ENCODE measurements at places on chromosomes 1 and 21.

DNA sequence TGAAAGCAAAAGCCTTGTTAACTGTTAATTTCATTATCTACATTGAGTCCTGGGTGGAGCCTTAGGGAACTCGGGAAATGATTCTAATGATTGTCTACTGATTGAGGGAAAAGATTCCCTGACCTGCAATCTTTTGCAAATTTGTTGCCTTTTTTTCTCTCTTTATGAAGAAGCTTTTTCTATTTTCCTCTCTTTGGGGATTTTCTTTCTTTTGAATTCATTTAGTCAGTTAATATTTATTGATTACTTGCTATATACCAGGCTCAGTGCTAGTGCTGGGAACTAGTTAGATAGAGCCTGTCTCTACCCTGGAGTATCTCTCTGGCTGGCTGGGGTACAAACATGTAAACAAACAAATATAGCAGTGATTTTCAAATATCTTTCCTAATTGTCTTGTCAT lies 71.2 kb upstream of the CACYBP start:
- no peak for DNase-seq

DNA sequence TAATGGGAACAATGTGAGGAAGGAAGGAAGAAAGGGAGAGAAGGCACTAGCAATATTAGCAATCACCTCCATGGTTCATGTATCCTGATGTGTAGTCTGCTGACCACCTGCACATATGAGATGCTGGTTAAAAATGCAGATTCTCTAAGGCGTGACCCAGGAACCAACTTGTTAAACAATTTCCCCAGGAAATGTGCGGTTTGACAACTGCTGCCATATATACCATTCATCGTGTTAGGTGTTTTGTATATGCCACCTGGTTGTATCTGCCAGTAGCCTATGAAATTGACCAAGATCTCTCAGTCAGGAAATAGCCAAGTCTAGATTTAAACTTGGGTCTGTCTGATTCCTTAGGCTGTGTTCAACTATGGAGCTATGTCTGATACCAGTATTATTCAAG lies 4.1 kb downstream of the SEMA4A start:
- DNase-seq: no peak

- DNase-seq: no peak
Measured at GRCh38 chr1:64396817-64397216, 73.1 kb upstream of the CACHD1 start.

DNA sequence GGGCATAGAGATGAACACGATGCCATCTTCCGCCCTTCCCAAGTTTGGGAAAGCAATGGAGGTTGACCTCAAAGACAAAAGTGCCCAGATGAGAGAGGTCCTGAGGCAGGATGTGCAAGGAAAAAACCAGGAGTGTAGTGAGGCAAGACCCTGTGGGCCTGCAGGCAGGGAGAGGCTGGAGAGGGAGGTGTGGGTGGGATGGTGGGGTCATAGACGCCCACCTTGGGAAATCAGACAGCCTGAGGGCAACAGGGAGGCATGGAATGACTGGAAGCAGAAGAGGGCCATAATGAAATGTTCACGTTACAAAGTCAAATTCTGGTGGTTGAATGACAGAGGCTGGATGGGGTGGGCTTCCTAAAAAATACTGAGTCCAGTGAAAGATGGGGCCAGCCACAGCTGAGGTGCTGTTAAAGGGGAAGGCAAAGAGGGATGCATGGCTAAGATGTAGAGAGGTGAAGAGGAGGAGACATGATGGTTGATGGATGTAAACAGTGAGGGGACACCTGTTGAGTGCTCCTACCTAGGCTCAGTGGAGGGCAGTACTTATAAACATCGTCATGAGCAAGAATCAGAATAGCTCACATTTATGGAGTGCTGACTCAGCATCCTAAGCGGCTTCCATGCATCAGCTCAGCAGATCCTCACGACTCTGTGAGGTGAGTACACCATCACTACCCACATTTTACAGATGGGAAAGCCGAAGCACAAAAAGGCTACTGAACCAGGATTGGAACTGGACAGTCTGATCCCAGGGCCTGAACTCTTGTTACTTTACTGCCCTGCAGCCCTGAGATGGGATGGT lies 42.0 kb downstream of the GRIK3 start:
- DNase-seq: no peak

- DNase-seq: no peak
Measured at GRCh38 chr1:235213752-235214151, 52.7 kb upstream of the RBM34 start.

DNA sequence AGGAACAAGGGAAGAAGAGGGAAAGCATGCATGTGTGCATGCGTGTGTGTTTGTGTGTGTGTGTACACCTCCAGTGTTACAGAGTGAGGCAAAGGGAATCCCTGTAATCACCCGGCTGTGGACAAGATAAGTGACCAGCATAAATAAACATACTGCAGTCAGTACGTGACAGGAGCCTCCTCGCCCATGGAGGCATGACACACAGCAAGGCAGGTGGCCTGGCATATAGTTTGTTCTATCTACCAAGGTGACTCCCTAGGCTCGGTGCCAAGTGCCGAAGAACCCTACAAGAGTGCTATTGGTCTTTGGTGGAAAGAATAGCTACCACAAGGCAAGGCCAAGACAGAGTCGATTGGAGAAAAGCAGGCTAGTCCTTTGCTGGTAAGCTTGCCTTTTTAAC lies 31.7 kb upstream of the HEATR1 start:
- DNase-seq: no peak

- DNase-seq: no peak
Measured at GRCh38 chr1:47930210-47930840, 66.9 kb downstream of the TRABD2B start.

DNA sequence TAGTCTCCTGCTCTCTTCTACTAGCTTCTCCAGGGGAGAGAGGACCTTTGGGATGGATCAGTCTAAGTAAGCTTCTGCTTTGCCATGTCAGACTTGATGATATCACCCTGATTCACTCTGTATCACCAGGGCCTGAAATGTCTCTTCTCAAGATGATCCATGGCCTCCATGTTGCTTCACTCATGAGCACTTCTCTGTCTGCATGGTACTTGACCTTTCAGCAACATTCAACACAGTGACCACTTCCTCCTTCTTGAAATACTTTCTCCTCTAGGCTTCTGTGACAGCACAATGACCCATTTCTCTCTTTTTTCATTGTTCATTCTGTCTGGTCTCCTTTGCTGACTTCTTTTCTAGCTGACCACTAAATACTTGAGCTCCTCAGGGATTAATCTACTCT lies 35.3 kb upstream of the NGF start:
- no peak for DNase-seq

DNA sequence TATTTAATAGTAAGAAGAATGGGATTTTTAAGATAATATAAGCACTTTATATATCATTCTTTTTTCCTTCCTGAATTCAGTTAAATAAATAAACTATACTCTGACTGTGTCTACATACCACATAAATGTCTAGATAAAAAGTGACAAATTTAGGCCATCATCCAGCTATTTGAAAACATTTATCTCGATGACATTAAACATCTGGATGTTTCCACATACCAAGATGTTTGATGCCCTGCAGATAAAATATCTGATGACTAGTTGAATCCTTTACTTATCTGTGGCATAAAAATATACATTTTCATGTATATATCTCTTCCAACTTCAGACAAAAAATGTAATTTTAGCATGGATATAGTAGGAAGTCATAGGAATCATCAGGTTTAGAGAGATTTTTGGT lies 348.3 kb downstream of the DPYD start:
- no peak for DNase-seq

DNA sequence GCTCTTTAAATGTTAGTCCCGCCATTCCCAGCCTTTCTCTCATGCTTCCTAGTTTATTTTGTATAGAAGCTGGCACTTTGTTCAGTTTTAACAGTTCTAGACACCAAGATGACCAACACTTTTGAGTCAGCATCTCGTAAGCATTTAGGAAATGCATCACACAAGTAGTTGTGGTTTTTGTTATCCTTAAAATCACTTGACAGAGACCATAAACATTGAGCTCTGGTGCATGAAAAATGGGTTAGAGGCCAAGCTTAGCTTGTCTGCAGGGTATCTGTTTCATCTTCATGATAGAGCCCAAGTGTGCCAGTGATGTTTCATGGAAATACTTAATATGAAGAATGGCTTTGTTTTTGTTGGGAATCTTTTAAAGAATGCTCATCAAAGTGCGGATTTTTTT lies 159.7 kb downstream of the DISP1 start:
- DNase-seq: no peak

- no peak for DNase-seq
Measured at GRCh38 chr1:69967245-69967766, 238.1 kb downstream of the LRRC40 start.

GRCh38 chr1:32172621-32173245 lies 6.7 kb upstream of the TXLNA start:
- no peak for DNase-seq

DNA sequence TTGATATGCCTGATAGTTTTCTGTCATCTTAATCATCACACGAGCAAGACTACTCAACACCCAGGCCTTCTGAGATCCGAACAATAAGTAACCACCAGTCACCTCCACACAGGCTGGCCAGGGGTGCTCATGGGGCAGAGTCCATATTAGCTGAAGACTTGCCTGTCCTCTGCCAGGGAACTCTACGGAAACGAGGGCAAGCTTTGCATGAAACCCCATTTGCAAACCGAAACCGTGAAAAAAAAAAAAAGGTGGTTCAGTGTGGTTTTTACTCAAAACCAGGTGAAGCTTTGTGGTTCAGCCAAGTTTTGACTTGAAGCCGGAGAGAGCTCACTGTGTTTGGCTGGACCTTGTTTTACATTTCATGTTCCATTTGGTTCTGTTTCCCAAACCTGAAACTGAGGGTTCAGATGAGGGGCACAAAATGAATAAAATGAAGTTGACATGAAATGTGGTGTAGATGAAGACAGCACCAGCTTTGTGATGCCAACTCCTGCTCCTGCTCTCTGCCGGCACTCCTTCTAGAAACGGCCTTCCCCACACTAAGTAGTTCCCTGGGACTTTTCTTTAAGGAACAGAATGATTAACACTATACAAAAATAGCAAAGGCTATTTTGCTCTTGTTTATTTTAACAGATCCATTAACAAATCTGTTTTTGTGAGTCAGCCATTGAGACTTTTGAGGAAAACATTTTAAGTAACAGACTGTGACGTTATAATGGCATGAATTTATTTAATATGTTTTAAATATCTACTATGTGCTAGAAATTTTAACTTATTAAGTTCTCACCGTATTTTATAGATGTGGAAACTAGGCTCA lies 74.7 kb downstream of the RUNX1 start:
- no peak for DNase-seq

DNA sequence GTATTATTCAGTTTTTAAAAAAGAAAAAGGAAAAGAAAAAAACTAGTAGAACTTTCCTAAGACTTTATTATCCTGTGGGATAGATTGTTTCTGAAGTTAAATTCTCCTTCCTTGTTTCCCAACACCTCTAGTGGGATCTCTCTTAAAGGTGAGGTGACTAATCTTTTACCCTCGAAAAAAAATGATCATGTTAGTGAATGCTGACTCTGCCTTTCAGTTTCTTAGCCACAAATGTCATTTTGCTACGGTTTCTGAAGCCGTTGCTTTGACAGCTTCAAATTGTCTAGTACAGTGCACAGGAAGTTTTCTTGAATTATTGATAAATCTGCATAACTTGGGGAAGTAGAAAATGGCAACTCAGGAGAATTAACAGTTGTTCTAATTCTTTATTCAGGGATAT lies 13.0 kb upstream of the NEK7 start:
- no peak for DNase-seq

GRCh38 chr1:206068314-206068713 lies 15.3 kb downstream of the RHEX start:
- no peak for DNase-seq

Data from NCI-H2107 (cell line).